Umbilical cord (tissue), 2 donors: ENCODE measurements at places on chromosomes 7 and 10.

DNA sequence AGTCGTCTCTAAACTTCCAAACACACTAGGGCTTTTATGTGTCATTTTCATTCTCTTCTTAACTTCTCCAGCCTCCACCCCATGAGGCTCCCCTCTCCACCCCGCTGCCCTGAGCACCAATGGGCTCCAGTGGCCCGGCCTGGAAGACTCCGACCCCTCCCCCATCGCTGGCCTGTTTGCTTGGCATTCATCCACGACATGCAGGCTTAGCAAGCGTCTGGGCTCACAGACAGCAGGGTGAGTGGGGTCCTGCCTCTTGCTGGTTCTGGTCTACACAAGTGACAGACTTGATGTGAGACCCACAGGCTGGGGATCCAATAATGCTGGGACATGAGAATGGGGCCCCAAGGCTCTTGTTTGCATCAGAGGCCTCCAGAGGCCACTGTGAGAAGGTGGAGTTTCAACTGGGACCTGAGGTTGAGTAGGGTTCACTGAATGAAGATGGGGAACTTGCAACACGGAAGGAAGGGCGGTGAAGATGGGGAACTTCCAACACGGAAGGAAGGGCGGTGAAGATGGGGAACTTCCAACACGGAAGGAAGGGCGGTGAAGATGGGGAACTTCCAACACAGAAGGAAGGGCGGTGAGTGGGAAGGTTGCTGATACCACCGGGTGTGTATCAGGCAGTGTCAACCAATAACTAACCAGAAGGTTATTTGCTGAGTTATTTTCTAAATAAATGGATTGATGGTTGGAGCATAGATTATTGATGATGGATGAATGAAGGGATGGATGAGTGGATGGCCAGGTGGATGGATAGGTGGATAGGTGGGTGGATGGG is 14.0 kb downstream of the KNDC1 start:
- no peak for DNase-seq

DNA sequence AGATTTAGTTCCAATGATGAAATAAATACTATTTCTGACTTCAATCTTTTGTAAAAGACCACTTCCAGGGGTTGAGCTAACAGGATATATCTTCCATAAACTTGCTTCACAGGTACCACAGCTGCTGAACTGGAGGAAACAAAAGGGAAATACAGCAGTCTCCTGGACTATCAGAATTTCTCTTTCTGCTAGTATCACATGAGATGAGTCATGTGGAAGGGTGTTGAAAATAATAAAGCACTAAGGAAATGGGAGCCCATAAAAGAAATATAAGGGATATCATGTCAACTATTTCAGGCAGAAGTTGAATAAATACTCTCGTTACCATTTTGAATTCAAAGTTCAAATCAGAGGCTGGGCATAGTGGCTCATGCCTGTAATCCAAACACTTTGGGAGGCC is 250.3 kb upstream of the NFE2L3 start:
- DNase-seq: no peak

- no peak for DNase-seq
These were observed 99.6 kb upstream of the KMT2E start for GRCh38 chr7:104914421-104914820.

DNA sequence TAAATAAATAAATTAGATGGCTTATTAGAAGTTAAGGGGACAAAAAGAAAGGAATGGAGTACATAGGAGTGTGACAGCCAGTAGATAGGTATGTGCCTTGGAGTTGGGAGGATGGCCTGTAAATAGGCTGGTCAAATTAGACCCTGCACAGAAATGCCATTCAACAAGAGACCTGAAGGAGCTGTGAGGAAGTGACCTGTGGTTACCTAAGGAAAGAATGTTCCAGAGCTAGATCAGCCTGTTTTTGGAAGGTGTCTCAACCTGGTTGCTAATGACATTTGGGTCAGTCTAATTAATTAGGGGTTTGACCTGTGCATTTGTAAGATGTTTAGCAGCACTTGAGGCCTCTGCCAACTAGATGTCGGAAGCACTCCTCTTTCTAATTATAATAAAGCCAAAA is 315.3 kb upstream of the PLXDC2 start:
- DNase-seq: no peak
